ENCODE measurements at places on chromosomes 16 and 17.

- DNase-seq, result no peak
Observed at GRCh38 chr16:4140652-4141051, 24.4 kb upstream of the ADCY9 start.

DNA sequence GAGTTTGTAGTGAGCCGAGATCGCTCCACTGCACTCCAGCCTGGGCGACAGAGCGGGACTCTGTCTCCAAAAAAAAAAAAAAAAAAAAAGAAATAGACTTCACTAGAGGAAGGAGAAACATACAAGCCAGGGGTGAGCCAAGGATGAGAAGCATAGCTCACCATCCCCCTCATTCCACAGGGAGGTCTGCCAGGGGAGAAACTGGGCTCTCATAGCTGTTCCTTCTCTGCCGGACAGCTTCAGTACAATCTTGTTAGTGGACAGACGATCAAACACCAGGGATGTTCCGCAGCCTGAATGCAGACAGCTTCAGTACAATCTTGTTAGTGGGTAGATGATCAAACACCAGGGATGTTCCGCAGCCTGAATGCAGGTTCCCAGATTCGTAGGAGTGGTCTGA lies 509.6 kb downstream of the CDH13 start:
- no peak for DNase-seq

DNA sequence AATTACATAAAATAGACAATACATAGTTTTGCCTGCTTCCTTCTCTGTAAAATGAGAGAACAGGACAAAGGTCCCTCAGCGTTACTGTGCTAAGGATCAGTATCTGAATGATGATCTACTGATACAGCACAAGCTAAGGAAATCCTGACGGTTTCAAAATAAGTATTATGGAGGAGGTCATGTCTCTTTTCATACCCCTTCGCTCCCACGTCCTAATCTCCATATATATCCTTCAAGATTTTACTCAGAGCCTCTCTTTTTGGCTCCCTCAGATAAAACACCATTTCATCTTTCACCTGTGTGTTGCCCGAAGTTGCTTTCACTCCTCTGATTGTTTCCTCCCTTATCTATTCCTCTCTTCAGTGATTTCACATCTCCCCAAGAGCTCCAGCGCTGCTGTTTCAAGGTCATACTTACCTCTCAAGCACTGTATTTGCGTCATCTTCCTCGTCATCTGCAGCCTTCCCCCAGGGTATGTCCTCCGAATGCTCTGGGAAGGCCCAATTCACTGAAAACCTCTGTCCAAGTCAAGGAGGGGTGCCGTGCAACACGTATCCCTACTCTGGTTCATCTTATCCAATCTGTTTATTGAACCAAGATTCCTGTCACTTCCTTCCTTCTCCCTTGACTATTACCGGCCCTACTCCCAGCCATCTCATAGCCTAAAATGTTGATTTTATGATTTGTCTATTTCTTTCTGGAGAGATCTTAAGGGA lies 1.2 kb upstream of the BLTP2 start:
- no peak for DNase-seq

DNA sequence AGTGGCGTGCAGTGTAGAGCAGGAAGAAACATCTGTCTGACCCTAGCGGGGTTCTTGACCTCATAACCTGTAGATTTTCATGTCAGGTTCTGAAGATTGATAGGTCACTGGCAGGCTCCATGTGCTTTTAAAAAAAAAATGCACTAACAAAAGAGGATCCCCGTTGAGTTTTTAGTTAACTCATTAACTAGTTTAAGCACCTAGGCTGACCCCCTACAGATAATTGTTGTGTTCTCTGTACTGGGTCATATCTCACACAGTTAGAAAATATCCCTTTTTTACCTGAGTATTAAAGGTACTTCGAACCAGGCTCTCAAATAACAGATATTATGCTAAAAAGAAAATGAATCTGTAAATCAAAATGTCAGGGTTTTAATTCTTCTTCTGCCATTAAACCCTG lies 676.6 kb downstream of the CDH11 start:
- DNase-seq, result no peak

GRCh38 chr17:42221886-42222745 lies 27.8 kb upstream of the GHDC start:
- DNase-seq, result peak; percentile 62

GRCh38 chr16:50542703-50543102 lies 5.5 kb upstream of the NKD1 start:
- DNase-seq, result no peak

DNA sequence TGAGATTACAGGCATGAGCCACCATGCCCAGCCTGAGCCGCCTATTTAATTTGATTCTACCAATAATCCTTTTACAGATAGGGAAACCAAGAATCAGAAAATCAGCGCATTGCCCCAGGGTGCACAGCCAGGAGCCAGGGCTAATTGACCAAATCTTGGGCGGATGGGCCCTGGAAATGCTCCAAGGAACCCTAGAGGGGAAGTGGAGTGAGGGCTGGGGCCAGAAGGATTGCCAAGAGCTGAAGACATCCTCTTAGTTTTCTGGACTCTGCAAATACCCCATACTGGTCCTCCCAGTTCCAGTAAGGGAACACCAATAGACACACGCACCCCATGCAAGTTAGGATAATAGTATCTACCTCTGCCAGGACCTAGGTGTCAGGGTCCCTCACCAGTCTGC lies 3.8 kb downstream of the FHOD1 start:
- no peak for DNase-seq

DNA sequence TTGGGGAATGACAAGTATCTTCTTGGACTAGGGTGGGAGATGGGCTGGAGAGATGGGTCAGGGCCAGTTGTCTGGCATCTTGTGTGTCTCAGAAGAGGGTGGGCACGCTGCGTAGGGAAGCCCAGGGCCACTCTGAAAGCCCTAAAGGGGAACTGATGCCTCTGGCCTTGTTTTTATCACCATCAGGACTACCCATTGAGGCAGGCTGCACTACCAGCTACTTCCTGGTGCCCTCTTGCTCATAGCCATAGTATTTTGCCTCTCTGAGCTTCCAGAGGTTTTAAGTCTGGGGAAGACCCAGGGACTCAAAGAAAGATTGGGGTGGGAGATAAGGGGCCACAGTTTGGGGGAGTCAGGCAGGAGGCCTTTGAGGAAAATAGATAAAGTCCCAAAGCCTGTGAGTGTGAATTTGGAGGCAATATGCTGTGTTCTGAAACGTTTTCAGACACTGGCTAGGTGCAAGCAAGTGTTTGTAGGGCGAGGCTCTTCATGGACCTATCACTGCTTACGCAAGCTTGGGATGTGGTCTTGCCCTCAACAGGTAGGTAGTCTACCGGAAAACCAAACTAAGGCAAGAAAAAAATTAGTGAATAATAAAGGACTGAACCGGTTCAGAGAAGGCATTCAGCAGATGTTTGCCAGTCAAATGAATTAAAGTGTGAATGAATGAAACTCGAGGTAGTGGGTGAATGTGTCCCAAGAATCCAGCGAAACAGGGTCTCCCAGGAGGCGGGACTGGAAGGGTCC lies 688 bp upstream of the ITGB3 start:
- no peak for DNase-seq

DNA sequence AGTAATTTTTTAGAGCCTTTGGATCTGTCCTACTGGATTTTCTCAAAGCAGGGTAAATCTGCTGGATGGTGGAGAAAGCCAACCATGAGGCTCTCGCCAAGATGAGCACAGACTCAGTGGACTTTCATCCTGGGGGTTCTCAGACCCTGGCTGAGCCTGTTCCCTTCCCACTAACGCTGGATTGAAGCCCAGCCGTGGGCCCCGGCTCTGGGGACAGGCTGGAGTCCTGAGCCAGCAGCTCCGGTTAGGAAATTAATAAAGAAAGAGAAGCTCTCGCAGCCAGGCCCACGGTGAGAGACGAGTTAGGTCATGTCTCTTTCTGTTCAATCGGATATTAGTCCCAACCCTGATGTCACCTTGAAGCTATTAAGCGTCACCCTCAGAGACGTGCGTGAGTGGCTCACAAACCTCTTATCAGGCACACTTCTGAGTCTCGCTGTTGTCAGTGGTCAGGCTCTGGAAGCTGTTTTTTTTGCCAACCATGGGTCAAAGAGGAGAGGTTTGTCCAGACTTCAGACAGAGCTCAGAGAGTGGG lies 27.1 kb downstream of the MEOX1 start:
- no peak for DNase-seq

- DNase-seq, result no peak
Observed at GRCh38 chr16:46900455-46901235, 16.5 kb downstream of the GPT2 start.

DNA sequence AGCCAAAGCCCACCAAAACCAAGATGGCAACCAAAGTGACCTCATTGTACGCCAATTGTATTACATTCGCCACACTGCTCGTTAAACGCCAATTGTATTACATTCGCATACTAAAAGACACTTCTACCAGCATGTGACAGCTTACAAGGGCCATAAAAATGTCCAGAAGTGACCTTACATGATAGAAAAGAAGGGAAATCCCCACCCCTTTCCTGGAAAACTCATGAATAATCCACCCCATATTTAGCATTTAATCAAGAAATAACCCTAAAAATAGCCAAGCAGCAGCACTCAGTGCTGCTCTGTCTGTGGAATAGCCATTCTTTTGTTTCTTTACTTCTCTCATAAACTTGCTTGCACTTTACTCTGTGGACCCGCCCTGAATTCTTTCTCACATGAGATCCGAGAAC lies 25.7 kb downstream of the PSMD7 start:
- no peak for DNase-seq

DNA sequence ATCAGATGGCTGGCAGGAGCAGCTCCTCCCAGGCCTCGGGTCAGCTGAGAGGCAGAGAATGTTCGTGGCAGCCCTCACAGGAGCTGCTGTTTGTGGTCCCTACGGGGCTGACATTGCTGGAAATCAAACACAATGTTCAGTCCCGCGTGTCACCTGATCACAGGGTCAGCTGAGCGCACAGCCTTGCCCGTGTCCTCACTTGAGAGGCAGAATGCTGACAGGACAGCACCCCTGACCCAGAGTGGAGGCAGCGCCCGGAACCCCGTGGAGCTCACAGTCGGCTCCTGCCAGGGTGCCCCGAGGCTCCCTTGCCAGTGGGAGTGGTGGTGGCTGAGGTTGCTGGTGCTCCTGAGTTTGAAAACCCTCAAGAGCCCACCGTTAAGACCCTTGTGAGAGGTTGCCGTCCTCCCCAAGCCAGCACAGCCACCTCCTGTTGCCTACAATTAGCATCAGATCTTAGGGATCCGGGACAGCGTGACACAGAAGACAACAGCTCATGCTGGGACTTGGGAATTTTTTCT lies 3.6 kb upstream of the CHMP6 start:
- no peak for DNase-seq

DNA sequence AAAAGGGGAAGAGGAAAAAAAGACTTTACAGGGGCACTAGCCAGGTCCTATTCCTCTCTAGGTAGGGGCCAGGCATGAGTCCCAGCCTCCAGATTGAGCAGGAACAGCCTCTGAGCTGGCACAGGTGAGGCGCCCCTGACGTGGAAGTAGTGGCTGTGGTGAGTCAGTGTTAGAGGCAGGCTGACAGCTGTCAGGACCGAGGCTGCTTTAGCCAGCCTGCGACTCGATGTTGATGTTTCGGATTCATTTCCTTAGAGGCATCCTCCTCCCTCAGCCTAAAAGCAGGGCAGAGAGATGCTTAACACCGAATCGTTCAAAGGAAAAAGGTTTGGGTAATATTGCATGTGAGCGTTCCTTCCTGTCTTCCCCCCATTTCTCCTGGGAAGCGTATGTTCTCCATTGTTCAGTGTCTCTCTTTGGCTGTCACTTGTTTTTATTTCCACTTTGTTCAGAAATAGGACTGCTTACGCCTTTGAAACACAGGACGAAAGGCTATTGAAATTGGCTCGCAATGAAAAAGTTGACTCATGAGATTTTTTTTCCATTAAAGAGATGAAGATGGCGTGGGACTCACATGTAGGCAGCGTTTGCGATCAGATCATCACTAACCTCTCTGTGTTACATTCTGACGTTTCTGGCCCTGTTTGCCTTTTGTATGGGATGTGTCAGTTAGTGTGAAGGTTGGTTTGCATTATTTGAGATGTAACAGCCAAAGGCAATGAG lies 1.3 kb downstream of the KIAA0513 start:
- peak; percentile 48 for DNase-seq

DNA sequence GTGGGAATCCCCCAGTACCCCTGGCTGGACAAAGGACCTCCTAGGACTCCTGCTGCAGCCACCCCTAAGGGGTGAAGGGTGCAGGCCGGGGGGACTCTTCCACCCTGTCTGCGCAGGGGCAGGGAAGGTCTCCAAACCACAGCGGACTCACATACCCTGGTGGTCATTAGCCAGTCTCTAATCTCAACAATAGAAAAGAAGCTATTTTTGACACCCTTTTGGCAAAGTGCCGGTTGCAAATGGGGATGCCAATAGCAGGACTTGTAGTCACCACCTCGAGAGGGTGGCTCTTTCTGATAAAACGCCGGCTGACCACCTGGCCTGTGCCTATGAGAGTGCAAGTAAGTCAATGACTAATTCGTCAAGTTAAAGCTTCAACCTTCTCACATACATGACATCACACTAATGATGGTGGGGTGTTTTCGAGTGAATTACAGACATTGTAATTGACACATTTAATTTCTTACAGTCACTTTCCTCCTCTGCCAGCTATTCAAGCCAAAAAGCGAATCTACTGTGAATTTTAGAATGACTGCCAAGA lies 23.1 kb upstream of the DNAH17 start:
- DNase-seq, result no peak

DNA sequence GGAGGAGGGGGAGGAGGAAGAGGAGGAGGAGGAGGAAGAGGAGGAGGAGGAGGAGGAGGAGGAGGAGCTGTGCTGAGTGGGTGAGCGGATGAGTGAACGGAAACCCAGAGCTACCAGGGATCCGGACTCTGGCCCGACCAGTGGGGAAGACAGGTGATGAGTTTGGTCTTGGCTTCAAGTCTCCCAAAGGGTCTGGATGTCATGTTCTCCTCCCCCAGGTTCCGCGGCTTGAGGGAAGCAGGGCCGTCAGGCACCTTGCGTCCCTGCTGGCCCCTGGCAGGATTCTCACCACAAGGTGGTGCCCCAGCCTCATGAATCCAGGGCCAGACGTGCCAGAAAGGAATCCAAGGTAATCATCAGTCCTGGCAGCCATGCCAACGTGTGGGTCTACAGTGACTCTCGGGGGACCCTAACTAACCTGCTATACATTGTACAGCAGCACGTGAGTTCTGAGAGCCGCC lies 13.5 kb upstream of the ABAT start:
- peak; percentile 44 for DNase-seq

DNA sequence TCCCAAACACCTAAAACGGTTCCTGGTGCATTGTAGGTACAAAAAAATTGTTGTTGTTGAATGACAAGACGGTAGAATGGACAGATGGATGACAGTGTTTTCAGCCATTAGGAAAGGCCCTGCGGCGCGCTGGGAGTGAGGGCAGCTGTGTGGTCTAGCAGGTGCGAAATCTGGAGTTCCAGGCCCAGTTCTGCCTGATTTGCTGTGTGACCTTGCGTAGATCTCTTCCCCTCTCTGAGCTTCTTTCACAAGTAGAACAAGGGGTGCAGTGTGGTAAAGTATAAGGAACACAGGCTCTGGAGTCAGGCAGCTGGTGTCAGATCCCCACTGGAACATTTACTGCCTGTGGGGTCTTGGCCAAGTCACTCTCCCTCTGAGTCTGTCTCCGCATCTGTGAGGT lies 25.3 kb downstream of the SPNS2 start:
- DNase-seq, result no peak

GRCh38 chr16:87620201-87620495 lies 17.8 kb downstream of the JPH3 start:
- DNase-seq, result no peak

All from GM12891 (cell line).